ENCODE measurements at places on chromosomes 5 and 9.

DNA sequence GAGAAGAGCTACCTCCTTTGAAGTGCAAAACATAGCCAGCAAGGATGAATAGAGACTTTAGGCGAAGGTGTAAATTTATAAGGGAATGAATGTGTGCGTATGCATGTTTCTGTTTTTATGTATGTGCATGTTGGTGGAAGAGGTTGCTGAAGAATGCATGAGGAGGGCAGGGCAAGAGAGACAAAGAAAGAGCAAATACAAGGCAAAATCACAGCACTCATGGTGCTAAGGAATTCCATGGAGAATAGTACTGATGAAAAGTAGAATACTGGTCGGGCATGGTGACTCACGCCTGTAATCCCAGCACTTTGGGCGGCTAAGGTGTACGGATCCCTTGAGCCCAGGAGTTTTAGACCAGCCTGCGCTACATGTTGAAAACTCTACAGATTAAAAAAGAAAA, 762.1 kb upstream of the PTPRD start:
- DNase-seq = no peak

- no peak for DNase-seq
Observed at GRCh38 chr5:151382576-151382975, 35.2 kb upstream of the SLC36A2 start.

GRCh38 chr9:35646153-35646532, 4.6 kb downstream of the SIT1 start:
- no peak for DNase-seq

GRCh38 chr9:68817079-68817875, 112.2 kb downstream of the PIP5K1B start:
- DNase-seq = no peak

GRCh38 chr5:105978011-105978410, 1692.7 kb downstream of the EFNA5 start:
- DNase-seq = no peak

DNA sequence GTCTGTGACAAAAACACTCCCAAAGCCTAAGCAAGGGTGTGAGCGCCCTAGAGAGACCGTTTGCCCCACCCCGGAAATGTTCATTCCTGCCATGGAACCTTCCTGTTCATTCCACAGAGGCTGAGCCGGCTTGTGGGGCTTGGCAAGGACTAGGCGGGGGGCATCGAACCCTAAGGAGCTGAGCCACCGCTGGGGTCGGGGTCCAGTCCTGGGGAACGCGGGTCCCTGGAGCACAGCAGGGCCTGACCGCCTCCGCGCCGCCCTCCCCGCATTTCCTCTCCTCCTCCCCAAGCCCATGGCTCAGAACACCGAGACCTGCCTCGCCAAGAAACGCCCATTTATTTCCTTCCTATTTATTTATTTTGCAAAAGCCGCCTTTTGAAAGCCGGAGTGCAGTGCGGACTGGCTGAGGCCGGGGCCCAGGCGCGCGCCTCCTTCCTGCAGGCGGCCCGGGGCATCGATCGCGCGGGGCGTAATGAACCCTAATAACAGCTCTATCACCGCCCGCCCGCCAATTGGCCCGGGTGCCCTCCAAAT, 228.9 kb upstream of the IRX4 start:
- no peak for DNase-seq

DNA sequence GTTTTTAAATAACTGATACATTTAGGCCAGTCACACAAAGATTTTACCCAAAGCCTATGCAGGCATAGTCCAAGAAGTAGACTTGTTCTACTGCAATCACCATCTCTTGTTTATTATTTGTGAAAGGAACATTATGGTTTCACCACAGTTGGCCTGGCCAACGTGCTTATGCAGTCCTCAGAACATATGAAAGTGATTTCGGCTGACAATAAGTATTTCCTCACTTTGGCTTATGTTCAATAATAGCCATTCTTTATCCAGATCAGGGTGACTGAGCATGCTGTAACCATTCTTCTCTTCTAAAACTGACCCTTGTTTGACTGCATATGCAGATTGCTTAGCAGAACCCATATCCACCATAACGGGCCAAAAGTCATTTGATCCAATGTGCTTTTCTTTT, 76.6 kb upstream of the CCDC152 start:
- no peak for DNase-seq

DNA sequence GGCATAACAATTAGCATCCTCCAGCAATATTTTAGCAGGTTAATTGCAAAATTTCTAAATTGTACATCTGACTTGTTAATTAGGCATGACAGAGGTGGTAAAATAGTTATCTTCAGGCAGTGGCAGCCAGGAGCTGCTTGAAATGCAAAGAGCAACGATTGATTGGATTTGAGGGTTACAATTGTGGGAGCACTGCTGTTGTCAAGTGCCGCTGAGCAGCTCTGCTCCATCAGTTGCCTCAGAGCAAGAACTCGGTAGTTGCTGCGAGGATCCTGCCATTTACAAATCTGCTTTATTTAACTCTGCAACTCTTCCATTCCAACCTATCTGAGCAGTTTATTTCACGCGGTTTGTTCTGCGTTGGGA, 12.6 kb downstream of the PBX3 start:
- DNase-seq = no peak

- DNase-seq = no peak
Observed at GRCh38 chr9:95226921-95227320, 90.6 kb downstream of the FANCC start.

- no peak for DNase-seq
Observed at GRCh38 chr9:18747595-18747994, 273.6 kb downstream of the ADAMTSL1 start.

DNA sequence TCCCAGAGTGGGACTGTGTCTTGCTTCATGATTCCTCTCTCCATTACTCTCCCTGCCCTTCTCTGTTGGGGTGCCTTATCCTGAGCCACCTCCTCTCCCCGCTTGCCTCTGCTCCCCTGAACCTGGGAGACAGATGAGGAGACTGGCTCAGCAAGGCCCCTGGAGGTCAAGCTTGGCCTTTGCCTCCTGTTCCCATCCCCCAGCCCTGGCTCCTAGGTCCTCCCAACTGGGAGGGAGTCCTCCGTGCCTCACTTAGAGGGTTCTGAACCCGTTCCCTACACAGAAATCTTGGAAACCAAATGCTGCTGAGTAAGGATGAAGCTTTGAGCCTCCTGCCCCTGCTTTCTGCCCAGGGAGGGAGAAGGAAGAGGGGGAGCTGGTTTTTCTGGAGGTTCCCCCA, 9.8 kb upstream of the ENDOG start:
- no peak for DNase-seq

GRCh38 chr9:22050924-22051323, 41.8 kb upstream of the CDKN2B start:
- no peak for DNase-seq

GRCh38 chr5:151724360-151724759, 34.1 kb downstream of the ATOX1 start:
- DNase-seq = no peak

GRCh38 chr5:16854351-16854750, 81.7 kb downstream of the MYO10 start:
- DNase-seq = no peak

DNA sequence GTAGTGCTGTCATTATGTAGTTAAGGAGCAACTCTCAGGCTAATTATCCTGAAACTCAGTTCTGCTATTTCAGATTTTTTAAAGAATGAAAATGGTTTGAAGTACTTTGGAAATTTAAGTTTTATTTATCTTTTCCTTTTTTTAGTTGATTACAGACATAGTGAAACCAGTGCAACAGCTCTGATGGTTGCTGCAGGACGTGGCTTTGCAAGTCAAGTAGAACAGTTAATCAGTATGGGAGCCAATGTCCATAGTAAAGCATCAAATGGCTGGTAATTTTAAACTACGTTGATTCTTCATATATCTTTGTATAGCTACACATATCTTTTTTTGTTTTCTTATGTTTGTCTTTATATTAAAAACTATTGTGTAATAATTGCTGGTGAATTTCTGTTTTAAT, 34.9 kb downstream of the YTHDC2 start:
- no peak for DNase-seq

GRCh38 chr5:53378190-53378589, 102.2 kb upstream of the FST start:
- DNase-seq = no peak

DNA sequence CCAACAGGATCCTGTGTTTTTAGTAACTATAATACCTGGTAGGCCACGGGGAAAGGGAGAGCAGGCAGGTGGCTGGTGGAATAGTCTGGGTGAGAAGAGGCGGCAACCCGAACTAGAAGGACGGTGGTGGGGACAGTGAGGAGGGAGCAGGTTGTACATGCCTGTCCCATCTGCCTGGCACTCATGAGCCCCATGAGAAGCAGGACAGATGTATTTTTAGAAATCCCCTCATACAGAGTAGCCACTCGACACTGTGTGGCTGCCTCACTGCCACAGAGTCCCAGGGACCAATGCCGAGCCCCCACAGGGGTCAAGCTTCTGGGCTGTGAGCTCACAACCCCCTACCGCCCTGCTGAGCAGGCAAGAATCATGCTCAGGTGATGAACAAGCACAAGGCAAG, 136.6 kb downstream of the SEC61B start:
- DNase-seq = no peak

GRCh38 chr5:176497852-176498251, 39.4 kb downstream of the RNF44 start:
- DNase-seq = no peak

GRCh38 chr9:12935714-12936113, 160.9 kb downstream of the LURAP1L start:
- DNase-seq = no peak

DNA sequence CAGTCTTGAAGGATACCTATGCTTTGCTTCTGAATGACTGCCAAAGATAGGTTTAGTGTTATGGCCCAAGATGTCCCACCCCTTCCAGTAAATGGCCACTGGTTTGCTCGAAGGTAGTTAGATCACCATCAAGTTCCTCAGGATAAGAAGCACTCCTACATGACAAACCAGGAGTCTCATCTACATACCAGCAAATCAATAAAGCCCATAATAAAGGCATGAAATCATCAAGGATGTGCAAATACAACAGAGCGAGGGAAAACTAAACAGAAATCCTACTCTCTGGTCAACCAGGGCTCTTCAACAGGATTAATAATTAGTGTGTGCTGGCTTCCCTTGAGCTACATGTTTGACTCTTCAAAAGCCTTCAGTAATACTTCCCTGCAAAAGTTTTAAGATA, 141.0 kb downstream of the LHFPL2 start:
- DNase-seq = no peak

- no peak for DNase-seq
Observed at GRCh38 chr9:106056328-106056727, 362.0 kb downstream of the TMEM38B start.

DNA sequence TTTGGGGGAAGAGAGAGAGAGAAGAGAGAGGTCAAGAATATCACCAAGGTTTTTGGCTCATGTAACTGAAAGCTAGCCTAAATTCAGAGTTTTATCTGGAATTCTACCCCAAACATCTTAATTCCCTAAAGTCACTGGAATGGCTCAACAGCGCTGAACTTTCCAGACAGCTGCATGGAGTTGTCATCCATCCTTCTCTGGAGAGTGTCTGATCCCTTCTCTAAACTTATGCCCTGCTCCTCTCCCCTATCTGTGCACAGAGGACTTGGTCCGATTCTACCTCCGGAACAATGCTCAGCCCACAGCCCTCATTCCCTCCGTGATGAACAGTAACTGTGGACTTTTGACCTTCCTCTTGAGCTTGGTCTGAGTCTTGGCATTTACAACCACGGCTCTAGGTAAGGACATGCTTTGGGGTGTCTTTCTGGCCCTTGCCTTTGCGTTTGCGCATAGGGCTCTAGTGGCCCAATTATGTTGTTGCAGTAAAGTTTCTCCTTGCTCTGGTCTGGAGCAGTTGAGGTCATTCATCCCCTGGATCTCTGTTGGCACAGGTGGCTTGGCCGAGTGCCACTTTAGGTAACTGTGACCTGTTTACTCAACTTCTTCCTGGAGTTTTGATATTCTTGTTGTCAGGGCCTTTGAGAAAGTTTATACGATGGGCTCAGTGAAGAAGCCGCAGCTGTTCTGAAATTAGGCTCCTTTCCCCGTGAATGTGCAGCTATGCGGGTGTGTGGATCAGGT, 18.3 kb upstream of the CD180 start:
- DNase-seq = no peak

DNA sequence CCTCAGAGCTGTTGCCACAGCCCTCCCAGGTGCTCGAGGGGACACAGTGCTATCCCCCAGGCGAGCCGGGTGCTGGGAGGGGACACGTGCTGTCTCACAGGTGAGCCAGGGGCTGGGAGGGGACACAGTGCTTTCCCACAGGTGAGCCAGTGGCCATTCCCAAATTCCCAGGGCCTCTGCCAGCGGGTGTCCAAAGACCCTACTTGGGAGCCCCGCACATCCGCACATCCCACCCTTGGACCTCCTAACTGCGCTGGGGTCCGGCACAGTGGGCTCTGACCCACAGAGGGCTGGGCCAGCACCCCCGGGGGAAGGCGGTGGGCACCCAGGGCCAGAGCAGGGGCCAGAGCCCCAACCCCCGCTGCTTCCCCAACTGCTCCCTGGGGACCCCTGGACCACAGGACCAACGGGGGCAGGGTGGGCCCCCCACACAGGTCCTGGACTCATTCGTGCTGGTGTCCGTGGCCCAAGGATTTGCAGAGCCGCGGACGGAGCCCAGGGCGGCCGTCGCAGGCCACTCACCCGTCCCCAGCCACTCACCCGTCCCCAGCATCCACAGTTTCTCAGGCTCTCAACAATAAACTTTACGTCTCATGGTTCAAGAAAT, 17.9 kb downstream of the EXD3 start:
- no peak for DNase-seq

- no peak for DNase-seq
Observed at GRCh38 chr5:139078345-139078744, 119.8 kb downstream of the SIL1 start.

DNA sequence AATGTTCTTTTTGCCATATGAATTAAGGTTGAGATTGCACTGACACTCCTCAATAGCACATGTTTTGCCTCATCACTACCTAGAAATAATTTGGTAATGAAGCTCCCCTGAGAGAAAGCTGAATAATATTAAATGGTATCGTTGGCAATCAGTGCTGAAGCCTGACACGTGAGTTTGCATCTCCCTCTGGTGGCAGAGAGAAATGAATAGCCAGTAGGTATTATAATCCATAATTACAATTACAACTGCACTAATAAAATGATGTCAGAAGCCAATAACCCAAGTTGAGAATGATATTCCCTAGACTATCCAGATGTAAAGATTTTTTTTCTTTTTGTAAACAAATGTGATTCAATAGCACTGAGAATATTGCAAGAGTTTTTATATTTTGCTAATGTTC, 700.3 kb downstream of the PTPRD start:
- DNase-seq = no peak

All from stimulated activated CD4-positive, alpha-beta T cell treated with anti-CD3 and anti-CD28 coated beads, TNF-alpha, amount 100 ng/mL, for 24 hours (primary cell).